ENCODE measurements at places on chromosomes 12 and 14. TPM values are rescaled to one million over a fixed set of nuclear protein-coding genes. Genes with fewer than 3 reads are reported as not detected.

The NKX2-8 gene
- total RNA-seq: not detected

The FOXG1 gene
- total RNA-seq: 0.05 TPM

The TSPAN8 gene
- total RNA-seq: 0.59 TPM

The SLC24A4 gene
- not detected for total RNA-seq

The ANKRD33 gene
- total RNA-seq: 0.44 TPM

The MDGA2 gene
- total RNA-seq: not detected

The ARHGEF25 gene
- 9.6 TPM for total RNA-seq

The ADGRD1 gene
- 1.1 TPM for total RNA-seq

The KCNC2 gene
- total RNA-seq: not detected

The GABARAPL1 gene
- 58.4 TPM for total RNA-seq

The SYT1 gene
- not detected for total RNA-seq

The SH2B3 gene
- total RNA-seq: 27.6 TPM

The DLK1 gene
- total RNA-seq: 0.19 TPM

The AQP2 gene
- 0.31 TPM for total RNA-seq

The MUCL1 gene
- not detected for total RNA-seq

The PROX2 gene
- not detected for total RNA-seq

Data from cardiac ventricle fibroblast (primary cell).